ENCODE measurements at places on chromosomes 5 and 9.

DNA sequence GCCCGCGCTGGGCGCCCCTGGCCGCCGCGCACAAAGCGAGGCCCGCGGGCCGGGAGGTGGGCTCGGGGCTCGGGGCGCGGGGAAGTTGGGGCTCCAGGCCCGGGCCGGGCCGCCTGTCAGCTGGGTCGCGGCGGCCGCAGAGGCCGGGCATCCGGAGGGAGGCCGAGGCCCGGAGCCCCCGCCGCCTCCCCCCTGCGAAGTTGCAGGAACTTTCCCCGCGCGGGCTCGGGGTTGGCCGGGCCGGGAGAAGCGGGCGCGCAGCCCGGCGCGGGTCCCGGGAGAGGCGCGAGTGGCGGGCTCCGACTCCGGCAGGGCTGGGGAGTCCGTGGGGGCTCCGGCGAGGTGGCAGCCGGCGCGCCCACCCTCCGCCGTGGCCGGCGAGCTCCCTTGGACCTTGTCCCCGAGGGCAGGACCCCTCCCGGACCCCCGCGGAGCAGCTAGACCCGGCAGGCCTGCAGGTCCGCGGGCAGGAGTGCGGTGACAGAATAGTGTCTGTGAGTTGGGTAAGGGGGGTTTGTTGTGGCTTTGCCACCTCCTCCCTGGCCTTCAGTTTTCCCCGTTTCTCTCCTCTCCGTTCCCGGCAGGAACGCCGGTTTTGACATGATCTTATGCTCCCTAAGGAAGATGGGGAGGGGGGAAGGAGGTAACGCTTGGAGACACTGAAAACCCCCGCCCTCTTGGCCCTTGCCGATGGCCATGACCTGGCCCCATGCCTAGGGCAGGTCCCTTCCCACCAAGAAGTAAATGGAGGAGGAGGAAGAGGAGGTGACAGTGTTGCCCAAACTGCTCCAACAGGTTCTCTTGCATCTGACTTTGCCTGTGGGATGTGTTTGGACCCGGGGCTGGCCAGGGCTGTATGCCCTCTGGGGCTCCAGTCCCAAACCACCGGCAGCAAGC, 942 bp downstream of the PHF2 start:
- peak; percentile 56 for DNase-seq

GRCh38 chr5:108529381-108529780, 147.5 kb upstream of the FBXL17 start:
- DNase-seq = no peak

DNA sequence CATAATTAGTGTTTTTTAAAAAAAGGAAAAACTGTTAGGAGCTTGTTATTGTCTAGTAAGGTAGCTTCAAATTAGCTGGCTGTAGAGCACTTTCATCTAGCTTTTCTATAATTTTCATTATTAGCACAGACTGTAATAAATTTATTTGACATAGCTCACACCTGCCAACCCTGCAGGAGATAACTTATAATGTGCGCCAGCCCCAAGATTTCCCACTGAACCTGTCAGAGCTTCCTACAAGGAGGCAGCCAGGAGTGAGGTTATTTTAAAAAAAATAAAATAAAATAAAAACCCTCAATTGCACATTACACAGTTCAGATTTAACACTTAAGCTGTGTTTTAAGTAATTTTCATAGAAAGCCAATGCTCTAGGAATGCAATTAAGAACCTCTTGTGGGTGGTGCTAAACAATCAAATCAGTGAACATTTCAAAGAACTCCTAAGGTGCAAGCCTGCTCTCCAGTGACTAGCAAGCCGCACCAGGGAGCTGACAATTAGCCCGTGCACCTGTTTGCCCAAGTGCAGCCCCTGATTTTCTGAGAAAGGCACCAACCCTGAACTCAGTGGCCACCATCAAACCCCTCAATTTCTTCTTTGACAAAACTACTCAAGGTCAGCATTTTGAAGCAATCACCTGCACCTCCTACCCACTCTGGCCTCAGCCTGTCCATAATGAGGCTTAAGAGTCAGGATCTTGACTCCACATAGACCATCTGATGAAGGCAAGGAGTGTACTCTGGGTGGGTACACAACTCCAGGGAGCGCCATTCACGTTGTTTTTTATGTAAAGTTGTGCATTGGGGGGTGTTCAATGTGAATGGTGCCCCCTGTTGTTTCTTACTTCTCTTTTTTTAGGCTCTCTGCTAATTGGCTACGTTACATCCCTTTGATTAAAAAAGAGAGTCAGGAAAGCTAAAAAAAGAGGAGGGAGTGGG, 385.3 kb upstream of the WWC1 start:
- no peak for DNase-seq

DNA sequence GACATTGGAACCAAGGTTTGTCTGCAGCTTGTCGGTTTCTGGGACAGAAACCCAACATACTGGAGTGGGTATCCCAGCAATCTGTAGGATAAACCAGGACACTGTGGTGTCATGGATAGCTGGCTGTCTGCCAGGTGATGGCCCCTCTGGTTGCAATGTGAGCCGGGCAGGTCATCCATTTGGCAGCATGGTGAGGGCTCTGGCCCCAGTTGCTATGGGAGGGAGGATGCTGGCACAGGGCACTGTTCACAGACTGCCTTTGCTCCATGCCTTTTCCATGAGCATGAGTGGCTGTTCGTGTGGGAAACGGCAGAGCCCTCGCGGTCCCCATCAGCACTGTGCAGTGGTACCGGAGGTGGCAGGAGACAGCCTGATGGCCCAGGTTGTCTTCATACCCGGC, 6.4 kb downstream of the S1PR3 start:
- DNase-seq = no peak

DNA sequence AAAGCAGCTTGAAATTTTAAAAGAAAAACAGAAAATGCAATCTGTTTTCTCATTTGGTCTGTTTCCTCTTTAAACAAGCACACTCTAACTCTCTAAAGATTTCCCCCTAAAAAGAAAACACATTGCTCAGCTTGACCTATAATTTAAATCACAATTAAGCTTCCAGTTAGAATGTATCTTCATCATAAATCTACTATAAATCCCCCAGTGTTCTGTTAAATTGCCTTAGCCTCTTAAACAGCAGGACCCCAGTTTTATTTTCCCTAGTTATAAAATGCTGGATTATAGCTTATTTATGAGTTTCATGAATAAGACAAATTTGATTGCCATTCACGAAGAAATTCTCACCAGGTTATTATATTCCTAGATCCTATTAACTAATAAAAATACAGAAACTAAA, 8.6 kb upstream of the SMC2 start:
- no peak for DNase-seq

DNA sequence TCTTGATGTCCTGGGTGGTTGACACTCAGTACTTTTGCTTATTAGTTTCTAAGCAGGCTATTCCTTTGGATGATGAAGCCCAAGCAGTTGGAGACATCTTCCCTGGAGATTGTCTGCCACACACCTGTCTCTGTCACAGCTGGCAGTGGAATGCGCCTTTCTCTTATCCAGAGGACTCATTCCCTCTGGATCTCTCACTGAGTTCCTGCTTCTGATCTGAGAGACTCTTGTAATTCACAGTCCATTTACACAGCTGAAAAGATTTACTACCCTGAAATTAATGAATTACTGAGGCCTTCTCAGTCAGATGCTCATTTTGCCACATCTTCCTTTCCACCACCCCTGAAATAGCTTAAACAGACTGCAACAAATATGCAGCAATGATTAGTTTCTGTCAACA, 15.9 kb downstream of the TAL2 start:
- DNase-seq = no peak

GRCh38 chr9:105865285-105865684, 170.9 kb downstream of the TMEM38B start:
- DNase-seq = no peak

GRCh38 chr5:151243564-151243963, 9.4 kb upstream of the GM2A start:
- DNase-seq = no peak

DNA sequence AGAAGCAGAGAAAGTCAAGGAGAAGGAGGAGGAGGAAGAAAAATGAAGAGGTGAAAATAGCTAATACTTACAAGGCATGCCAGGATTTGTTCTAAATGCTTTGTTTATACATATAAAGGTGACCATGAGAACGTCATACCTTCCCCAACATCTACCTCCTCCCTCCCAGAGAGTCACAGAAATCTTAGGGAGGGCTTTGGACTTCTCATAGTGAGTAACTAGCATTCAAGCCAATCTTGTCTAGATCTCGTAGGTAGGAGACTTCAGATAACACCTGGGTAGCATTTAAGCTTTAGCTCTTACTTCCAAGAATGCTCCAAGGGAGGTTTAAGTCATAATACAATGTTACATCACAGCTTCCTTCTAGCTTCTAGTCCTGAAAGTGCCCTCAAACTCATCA, 36.5 kb upstream of the GPBP1 start:
- no peak for DNase-seq

DNA sequence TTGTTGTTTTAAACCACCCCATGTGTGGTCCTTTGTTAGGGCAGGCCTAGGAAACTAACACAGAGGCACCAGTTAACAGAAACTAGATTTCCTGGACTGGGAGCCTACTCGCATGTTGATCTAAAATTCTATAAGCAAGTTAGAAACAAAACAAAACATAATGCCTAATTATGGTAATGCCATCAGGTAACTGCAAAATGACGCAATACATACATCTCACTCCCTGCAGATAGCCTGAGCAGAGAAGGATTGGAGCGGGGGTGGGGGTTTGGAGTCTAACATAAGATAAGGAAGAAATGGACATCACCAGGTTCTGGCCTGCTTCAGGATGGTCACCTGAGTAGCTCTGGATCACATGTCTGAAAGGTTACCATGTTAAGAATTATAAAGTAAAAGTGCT, 113.4 kb upstream of the CTSL start:
- no peak for DNase-seq

- no peak for DNase-seq
These were observed 9.6 kb downstream of the KIF2A start for GRCh38 chr5:62315376-62316175.

DNA sequence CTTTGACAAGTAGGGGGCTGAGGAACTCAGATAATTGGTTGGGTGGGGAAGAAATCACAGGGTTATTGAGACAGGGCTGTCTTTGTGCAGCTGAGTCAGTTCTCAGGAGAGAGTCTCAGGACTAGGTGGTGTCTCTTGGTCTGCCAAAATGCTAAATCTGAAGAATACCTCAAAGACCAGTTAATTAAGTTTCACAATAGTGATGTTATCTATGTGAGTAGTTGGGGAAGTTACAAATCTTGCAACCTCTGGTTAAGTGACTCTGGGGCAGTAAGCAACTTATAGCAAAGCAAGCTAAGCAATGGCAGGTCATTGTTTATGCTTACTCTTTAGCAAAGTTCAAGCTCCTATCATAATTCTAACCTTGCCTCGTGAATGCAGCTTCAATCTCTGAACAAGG, 53.6 kb downstream of the GIN1 start:
- no peak for DNase-seq

GRCh38 chr5:95178046-95178651, 106.7 kb downstream of the MCTP1 start:
- peak; percentile 63 for DNase-seq

GRCh38 chr5:3517348-3517747, 78.3 kb upstream of the IRX1 start:
- no peak for DNase-seq

- DNase-seq = no peak
These were observed 19.9 kb upstream of the PRXL2C start for GRCh38 chr9:96674906-96675538.

DNA sequence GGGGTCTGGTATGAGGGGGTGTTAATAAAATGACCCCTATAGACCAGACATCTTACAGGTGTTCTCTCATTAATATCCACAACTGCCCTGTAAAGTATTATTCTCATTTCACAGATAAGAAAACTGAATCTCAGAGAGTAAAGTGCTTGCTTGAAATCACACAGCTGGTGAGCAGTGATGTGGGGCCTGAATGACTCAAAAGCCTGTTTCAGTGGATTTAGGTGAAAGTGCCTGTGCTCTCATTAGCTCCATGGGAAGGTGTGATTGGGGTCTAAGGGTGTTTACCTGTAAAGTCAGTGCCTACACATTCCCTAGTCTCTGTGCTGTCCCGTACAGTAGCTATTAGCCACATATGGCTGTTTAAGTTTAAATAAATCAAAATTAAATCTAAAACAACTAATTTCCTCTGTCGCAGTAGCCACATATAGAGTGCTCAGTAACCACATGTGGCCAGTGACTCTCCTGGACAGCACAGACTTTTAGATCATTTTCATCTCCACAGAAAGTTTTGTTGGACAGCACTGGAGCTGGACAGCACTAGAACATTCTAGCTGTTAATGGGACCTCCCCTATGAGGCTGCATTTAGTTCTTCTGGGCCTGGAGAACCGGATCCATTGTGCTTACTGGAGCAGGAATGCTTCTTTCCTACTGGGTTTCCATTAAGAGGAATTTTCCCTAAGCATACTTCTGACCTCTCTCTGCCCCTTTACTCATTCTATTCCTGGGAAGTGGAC, 52.5 kb upstream of the SEMA6A start:
- no peak for DNase-seq

GRCh38 chr5:14472986-14473567, 108.5 kb upstream of the OTULINL start:
- no peak for DNase-seq

DNA sequence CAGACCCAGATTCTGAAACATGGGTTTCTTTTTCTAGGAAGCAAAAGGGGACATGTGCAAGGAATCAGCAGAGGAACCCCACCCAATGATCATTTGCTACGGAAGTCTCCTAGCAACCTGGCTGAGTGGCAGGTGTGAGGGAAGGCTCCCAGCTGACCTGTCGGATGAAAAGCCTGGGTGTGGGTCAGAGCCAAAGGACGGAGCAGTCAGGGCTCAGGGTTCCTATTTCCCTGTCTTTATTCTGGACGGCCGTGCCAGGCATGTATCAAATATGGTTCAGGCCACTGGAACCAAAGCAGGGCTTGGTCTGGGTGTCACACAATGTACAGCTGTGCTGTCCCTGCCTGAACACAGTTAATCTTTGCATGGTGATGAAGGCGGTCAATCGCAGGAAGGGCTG, 20.1 kb downstream of the STK10 start:
- DNase-seq = no peak

DNA sequence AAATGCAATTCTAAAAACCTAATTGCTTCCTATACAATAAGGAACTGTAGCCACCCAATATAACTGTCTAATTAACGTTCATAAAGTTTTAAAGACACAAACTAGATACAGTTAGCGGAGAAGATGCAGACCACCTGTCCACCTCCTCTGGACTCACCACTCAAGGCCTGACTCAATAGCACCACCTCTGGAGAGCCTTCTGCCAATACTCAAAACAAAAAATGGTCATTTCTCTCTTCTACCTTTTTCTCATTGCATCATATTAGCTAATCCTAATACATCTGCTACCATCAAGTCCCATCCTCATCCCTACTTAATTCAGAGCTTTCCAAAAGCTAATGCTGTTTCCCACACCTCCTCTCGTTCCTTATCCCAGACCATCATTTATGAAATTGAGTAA, 159.9 kb downstream of the MLLT3 start:
- no peak for DNase-seq
